Stimulated activated CD8-positive, alpha-beta memory T cell treated with anti-CD3 and anti-CD28 coated beads, Interleukin-7, amount 100 ng/mL, for 1 hour (primary cell): ENCODE measurements at places on chromosomes 7 and 10.

DNA sequence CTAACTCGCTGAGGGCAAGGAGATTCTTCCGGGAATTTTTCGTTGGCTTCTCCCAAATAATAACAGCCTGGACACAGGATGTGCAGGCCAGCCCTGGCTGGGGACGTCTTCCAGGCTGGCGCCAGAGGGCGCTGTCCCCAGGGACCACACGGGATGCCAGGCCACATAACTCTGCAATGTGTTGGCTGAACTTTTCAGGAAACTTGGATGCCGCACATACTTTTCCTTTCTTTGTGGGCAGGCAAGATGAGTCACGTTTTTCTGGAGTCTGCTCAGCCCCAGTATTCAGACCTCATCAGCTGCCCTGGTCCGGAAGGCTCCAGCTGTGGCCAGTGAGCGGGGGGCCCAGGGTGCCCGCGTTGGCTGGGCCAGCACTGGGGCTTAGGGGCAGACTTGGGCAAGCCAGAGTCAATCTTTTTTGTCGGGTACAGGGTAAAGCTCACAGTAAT is 122.7 kb downstream of the PRKAG2 start:
- no peak for DNase-seq

DNA sequence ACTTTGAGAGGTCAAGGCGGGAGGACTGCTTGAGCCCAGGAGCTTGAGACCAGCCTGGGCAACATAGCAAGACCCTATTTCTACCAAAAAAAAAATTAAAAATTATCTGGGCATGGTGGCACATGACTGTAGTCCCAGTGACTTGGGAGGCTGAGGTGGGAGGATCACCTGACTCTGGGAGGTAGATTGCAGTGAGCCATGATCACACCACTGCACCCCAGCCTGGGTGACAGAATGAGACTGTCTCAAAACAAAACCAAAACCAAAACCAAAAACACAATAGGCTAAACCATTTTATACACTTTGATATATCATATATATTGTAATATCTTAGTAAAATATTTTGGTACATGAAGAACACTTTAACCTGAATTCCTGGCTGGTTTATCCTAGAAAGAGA is 101.6 kb downstream of the RAPGEF5 start:
- DNase-seq = no peak

GRCh38 chr10:99292159-99292558 is 37.0 kb upstream of the CNNM1 start:
- DNase-seq = no peak

GRCh38 chr7:156827587-156828203 is 65.3 kb downstream of the LMBR1 start:
- no peak for DNase-seq

GRCh38 chr10:500876-501275 is 188.6 kb downstream of the DIP2C start:
- no peak for DNase-seq

GRCh38 chr10:124693801-124694416 is 50.3 kb downstream of the FAM53B start:
- no peak for DNase-seq

GRCh38 chr10:25530306-25530705 is 355.5 kb downstream of the GPR158 start:
- no peak for DNase-seq

DNA sequence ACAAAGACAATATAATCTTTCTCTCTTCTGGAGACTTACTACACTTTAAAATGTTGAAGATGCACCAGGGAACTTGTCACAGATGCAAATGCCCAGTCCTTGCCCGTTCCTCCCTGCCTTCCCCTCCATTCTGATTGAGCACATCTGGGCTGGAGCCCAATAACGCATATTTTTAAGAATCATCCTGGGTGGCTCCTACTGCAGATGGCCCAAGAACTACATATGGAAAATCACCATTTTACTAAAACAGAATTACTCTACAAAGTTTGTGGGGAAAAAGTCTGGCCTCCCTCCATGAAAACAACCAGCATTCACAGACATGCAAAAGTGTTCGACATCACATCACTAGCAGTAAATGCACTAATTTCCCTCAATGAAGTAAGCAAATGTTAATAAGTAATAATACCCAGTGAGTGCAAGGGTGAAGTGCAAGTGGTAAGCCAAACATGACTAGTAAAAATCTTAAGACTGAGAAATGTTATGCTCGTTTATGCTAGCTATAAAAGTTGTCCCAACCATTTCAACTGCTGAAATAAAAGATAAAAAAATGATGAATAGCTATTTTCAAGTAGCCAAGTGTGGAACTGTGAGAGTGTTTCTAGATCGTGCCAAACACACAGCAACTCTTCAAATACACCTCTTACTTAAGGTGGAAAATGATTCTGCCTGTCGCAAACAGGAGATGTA is 43.5 kb downstream of the TSPAN12 start:
- no peak for DNase-seq
